ENCODE measurements at places on chromosomes 6 and 20.

GRCh38 chr6:144179237-144179636 lies 28.9 kb downstream of the STX11 start:
- DNase-seq = no peak

GRCh38 chr6:95185874-95186273 lies 391.5 kb upstream of the MANEA start:
- no peak for DNase-seq

GRCh38 chr6:41715795-41716515 lies 19.5 kb downstream of the TFEB start:
- no peak for DNase-seq

DNA sequence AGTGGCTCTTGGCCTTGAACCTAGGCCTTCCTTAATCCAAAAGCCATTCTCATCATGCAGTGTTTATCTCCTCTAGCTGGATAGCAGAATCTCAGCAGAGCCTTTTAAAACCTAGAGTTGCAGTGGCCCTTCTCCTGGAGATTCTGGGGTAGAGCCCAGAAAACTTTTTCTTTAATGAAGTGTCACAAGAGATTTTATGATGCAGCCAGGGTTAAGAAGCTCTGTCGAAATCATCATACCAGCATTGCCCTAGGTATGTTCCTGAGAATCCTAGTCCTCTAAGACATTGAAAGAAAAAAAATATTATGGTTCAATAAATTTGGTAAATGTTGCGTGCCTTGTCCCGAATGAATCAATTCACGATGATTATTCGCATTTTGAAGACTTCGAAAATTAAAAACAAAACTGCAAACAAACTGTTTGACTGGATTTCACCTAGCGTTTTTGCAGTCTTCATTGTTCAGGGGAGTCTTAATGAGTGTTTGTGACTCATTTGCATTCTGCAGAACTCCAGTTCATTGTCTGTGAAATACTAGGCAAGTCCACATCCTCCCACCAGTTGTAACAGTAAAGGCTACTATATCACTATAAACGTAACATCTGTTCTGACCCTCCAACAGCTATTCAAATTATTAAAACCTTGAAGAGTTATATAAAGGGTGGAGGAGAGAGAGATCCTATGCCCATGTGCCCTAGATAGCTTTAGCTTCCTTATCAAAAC lies 198.6 kb downstream of the UST start:
- no peak for DNase-seq

GRCh38 chr6:106609699-106610098 lies 19.6 kb downstream of the RTN4IP1 start:
- no peak for DNase-seq

DNA sequence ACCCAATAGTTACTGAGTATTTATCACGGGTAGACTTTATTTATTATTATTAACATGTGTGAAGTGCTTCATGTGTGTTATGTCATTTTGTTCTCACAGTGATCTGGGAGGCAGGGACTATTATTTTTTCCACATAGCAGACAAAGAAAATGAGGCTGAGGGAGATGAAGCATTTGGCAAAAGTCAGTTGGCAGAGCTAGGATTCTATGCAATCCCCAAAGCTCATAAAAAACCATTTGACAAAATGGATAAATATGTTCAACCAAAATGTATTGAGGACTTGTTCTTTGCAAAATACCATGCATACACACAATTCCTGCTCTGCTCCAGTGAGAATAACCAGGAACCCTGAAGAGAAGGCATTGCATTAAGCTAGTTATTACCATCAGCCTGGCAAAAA lies 184.4 kb downstream of the HS3ST5 start:
- DNase-seq = no peak

GRCh38 chr6:117938311-117938995 lies 31.4 kb downstream of the SLC35F1 start:
- no peak for DNase-seq

All from RWPE1 (cell line).